ENCODE measurements at places on chromosomes 7 and 10. TPM values are rescaled to one million over a fixed set of nuclear protein-coding genes. Genes with fewer than 3 reads are reported as not detected.

DNA sequence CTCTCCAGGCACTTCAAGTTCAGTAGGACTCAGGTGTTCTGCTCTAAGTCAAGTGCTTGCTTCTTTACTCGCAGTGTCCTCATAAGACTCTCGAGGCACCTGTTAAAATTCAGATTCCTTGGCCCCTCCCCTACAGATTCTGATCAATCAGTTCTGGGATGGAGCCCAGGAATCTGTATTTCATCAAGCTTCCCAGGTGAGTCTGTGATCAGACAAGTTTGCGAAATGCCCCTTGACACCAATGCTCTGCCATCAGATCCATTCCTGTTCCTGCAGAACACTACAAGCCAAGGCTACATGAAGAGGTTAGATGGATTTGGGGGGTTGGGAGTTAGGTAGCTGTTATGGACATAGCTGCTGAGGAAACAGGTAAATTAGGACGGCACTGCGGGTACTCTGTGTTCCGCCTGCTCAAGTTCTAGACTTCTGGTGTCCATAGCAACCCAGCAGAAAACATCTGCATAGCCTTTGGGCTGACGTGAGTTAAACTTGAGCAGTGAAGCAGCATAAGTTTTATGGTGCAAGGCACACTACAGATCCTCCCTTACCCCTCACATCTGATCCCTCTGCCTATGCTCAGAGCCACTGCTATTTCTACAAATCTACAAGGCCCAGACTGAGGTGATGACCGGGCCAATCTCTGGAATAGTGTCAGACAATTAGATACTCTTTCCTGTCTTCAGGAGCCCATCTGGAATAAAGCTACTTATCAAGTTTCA, 6.8 kb upstream of the NCOA4 start:
- H3K27ac ChIP-seq, result no peak overlapping the region
- no peak for DNase-seq
- H3K36me3 ChIP-seq, result no peaks in the 10 kb centered on the region
- no peaks in the 10 kb centered on the region for H3K4me1 ChIP-seq

Gene RET
- not detected for total RNA-seq

Gene KCP
- total RNA-seq, result not detected

DNA sequence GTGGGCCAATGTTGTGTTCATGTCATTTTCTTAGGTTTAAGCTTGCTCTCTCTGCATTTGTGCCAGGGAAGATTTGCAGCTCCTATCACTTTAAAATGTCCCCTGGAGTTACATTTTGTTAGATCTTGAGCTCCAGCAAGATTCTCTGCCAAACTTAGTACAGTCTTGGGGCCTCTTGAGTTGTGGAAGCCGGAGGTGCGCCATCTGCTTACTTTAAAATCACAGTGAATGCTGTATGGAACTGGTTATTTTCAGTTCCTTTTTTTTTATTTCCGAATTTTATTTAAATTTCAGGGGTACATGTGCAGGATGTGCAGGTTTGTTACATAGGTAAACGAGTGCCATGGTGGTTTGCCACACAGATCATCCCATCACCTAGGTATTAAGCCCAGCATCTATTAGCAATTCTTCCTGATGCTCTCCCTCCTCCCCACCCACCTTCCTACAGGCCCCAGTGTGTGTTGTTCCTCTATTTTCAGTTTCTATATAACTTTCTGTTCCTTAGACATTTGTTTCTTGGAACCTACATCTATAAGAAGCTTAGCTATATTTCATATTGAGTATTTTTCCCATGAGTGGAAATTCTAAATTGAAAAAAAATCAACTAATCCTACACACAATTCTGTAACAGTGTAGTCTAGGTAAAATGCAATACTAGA, 114.4 kb upstream of the CREB5 start:
- H3K36me3 ChIP-seq, result no peaks in the 10 kb centered on the region
- DNase-seq, result no peak
- H3K27ac ChIP-seq, result no peak overlapping the region

GRCh38 chr10:80659289-80659688, 121.6 kb downstream of the SH2D4B start:
- no peak for DNase-seq
- no peak overlapping the region for H3K27ac ChIP-seq
- peaks cover 4% of the 10 kb centered on the region for H3K4me1 ChIP-seq
- H3K36me3 ChIP-seq, result no peaks in the 10 kb centered on the region
- no peak overlapping the region for H3K4me3 ChIP-seq

DNA sequence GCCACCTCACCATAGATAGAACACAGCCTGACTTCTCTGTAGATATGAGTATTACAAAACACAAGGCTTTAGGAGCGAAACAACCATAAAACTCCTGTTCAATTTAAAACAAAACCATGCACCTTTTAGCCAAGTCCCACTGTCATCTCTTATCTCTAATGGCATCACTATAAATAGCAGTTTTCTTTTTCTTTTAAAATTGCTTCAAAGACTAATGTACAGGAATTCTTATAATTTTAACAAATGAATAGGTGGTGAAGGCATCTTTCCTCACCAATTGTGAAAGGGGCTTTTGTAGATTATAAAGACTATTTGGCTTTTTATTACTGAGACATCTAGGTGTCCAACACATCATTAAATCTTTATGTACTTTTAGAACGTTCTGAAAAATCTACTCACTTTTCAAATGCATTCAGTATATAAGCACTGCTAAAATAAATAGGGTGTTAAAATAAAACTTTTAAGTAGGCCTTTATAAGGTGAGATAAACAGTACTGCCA, 205.7 kb upstream of the GRM3 start:
- H3K27ac ChIP-seq, result no peak overlapping the region
- no peaks in the 10 kb centered on the region for H3K36me3 ChIP-seq
- H3K27me3 ChIP-seq, result no peaks in the 10 kb centered on the region
- H3K4me1 ChIP-seq, result no peaks in the 10 kb centered on the region

DNA sequence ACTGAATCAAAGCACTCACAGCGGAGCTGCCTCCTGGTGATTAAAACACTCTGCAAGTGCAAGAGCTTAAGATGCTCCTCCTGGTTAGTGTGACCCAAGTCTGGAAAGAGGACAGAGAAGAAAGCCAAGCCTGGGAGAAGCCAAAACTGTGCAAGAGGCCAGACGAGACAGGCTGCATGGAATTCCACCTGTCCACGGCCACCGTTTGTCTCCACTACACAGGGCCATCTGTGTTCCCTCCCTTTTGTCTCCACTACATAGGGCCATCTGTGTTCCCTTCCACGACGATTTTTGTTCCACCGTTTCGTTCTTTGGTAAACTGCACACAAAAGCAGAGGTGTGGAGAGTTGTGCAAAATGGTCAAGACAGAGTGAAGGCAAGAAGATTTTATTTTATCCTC, 233.0 kb downstream of the DIP2C start:
- H3K36me3 ChIP-seq, result no peaks in the 10 kb centered on the region
- no peak overlapping the region for H3K4me3 ChIP-seq
- H3K27ac ChIP-seq, result no peak overlapping the region
- no peak for DNase-seq
- no peaks in the 10 kb centered on the region for H3K27me3 ChIP-seq
